ENCODE measurements at places on chromosomes 5 and 9. TPM values are rescaled to one million over a fixed set of nuclear protein-coding genes. Genes with fewer than 3 reads are reported as not detected.

Gene NOXA1
- 12.0 TPM for total RNA-seq

Gene TMEFF1
- total RNA-seq: 1.7 TPM

DNA sequence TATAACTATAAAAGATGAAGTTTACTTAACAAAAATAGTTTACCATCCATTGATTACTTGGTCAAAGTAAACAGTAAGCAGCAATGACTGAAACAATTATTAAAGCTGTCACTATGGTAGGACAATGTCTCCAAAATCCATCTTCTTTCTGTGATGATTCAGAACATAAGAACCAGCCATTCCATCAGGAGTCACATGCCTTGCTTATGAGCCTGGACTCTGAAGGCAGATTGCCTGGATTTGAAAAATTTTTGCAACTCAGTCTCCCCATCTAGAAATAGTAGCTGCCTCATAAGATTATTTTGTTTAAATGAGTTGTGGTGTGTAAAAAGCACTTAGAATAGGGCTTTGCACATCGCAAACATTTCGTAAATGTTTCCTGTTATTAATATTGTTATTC lies 136.2 kb downstream of the LIFR start:
- no peaks in the 10 kb centered on the region for H3K4me1 ChIP-seq
- H3K36me3 ChIP-seq: no peaks in the 10 kb centered on the region
- no peak for DNase-seq
- H3K4me3 ChIP-seq: no peak overlapping the region
- H3K27me3 ChIP-seq: peaks cover 74% of the 10 kb centered on the region

DNA sequence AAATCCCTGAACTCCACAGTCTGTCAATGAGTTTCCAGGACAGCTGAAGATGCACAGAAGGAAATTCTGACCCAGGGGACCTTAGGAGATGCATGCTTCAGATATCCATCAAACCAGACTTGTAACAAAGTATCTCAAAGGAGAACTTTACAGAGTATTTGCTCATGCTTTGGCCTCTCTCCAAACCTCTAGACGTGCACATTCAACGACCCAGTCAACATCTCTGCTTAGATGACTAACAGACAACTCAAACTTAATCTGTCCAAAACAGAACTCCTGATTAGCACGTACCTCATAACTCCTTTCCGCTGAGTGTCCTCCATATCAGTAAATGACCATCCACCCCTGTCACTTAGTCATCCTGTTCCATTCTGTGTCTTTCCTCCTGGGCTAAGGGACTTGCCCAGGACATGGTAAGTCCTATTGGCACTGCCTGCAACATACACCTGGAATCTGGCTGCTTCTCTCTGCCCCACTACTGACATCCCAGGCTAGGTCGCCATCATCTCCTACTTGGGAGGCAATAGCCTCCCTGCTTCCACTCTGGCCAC lies 107.4 kb downstream of the LMNB1 start:
- H3K4me3 ChIP-seq: no peak overlapping the region
- DNase-seq: no peak
- peaks cover 9% of the 10 kb centered on the region for H3K4me1 ChIP-seq

DNA sequence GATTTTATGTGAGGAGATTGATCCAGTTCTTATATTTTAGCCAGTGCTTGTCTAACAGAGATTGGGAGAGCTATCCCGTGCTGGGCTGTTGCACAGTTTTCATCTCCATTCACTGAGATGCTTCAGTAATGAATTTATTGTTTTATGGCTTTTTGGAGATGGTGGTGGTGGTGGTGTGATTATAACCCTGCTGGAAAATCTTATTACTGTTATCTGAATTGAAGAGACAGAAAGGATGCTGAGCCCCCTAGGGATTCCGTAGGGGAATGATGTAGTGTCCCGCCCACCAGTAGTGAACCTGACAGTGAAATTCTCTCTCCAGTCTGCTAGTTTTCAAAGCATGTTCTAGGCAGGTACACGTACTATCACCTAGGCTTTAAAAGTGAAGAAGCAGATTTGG lies 1.9 kb downstream of the RAI14 start:
- no peak for DNase-seq
- H3K27me3 ChIP-seq: no peaks in the 10 kb centered on the region
- H3K27ac ChIP-seq: peak overlapping the region; percentile 78
- H3K36me3 ChIP-seq: peaks cover 43% of the 10 kb centered on the region

DNA sequence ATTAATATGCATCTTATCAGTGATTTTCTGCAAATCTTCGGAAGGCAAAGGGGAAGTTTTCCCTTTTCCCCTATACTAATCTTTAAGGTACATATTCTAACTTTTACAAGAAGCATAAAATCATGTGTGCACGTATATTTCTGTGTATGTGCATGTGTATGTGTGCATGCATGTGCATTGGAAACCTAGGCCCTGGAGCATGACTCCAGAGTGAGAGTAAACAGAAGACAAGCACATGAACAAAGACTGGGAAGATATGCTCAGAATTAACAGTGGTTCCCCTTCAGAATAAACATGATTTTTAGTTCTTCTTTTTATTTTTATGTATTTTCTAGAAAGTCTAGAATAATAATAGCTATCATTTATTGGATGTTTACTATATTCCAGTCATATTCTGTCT lies 10.9 kb upstream of the SELENOP start:
- no peaks in the 10 kb centered on the region for H3K36me3 ChIP-seq
- H3K4me1 ChIP-seq: peaks cover 19% of the 10 kb centered on the region
- no peak for DNase-seq
- no peak overlapping the region for H3K27ac ChIP-seq
- H3K4me3 ChIP-seq: no peak overlapping the region

GRCh38 chr9:10026443-10026984 lies 586.3 kb downstream of the PTPRD start:
- no peak overlapping the region for H3K4me3 ChIP-seq
- H3K27ac ChIP-seq: no peak overlapping the region
- H3K27me3 ChIP-seq: no peaks in the 10 kb centered on the region
- no peaks in the 10 kb centered on the region for H3K4me1 ChIP-seq
- DNase-seq: no peak
- no peaks in the 10 kb centered on the region for H3K36me3 ChIP-seq

DNA sequence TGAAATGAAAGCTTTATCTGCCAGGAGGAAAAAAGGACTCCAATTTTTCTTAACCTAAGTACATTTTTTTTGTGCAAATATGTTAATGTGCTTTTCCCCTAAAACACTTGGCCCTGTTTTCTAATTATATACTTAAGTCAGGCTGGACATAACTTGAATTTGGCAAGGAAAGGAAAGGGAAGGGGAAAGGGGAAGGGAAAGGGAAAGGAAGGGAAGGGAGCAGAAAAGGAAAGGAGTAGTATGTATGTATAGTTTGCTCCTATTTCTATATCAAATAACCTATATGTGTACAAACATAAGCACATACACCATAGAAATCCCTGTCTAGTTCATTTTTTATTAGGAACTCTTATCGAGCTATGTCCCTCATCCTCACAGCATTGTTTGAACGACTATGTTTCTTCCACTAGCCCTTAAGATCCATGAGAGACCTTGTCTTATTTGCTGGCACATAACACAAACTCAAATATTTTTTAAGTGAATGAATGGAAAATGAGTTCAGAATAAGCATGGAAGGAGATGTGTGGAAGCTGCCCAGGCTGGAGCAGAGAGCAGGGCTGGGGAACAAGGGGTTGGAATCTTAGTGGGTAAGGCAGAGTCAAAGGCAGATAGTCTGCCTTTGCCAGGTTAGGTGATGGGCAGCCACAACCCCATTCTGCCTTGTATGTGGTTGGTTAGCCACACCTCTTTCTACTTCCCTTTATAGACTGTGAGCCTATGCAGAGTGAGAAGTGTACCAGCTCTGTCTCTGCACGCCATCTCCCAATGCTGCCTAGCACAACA lies 70.0 kb downstream of the KLHL3 start:
- H3K36me3 ChIP-seq: peaks cover 8% of the 10 kb centered on the region
- H3K27ac ChIP-seq: peak overlapping the region; percentile 28
- peak; percentile 63 for DNase-seq

GRCh38 chr5:180153991-180154390 lies 55.0 kb downstream of the RASGEF1C start:
- no peak overlapping the region for H3K4me3 ChIP-seq
- no peaks in the 10 kb centered on the region for H3K4me1 ChIP-seq
- H3K27me3 ChIP-seq: peaks cover 28% of the 10 kb centered on the region
- DNase-seq: no peak
- H3K36me3 ChIP-seq: no peaks in the 10 kb centered on the region

- H3K4me3 ChIP-seq: no peak overlapping the region
- no peaks in the 10 kb centered on the region for H3K27me3 ChIP-seq
- H3K36me3 ChIP-seq: peaks cover 9% of the 10 kb centered on the region
Observed at GRCh38 chr5:141778206-141778605, 96.2 kb upstream of the ARAP3 start.

Data from Calu3 (cell line).